ENCODE measurements at places on chromosomes 2 and 18.
A peak's percentile ranks its signal among the peaks of the same experiment; 100 is the strongest.

DNA sequence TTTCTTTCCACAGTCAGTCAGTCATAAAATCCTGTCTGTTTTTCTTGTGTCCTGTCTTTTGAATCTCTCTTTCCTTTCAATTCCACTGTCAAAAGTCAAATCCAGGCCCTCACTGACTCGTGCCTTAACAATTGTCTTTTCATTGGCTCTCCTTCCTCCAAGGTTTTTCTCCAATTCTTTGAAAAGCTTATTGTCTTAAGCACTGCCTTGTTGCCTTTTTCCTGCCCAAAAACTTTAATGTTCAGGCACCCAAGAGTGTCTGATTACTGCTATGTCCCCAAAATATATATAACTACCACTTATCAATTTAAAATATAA is 13.9 kb upstream of the SULT1C4 start:
- DNase-seq: no peak

GRCh38 chr2:63834401-63834800 is 7.3 kb upstream of the UGP2 start:
- no peak for DNase-seq

- no peak for DNase-seq
These were observed 21.8 kb upstream of the DNAJC27 start for GRCh38 chr2:24993406-24994145.

DNA sequence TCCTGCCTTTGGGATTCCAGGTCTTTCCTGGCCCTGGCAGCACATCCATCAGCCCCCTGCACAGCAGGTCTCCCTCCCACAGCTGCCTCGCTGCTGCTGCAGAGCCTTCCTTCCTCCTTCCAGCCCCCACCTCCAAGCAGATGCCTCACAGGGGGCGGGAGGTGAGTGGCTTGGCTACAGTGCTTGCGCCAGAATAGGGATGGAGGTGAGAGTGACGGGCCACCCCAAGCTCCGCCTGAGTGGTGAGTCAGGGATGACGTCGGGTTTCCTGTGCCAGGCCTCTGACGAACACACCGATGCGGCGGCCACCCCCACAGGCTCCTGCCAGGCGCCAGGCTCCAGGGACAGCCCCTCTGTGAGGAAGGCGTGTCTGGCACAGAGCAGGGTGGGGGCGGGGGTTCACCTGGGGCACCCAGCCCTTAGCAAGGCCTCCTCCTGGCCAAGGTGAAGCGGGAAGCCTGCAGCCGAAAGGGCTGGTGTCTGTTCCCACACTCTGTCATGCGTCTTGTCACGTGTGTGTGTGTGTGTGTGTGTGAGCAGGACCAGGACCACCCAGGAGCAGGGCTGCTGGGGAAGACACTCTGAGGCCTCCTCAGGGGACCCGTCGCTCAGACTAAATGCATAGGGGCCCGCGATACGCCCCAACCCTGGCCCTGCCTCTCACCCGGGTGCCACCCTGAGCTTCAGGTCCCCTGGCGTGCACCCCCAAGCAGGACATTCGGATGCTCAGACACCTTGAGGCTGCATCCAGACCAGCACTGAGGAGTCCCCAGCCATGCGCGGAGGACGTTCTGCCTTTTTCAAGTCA is 3.4 kb upstream of the DUSP2 start:
- peak; percentile 71 for DNase-seq

DNA sequence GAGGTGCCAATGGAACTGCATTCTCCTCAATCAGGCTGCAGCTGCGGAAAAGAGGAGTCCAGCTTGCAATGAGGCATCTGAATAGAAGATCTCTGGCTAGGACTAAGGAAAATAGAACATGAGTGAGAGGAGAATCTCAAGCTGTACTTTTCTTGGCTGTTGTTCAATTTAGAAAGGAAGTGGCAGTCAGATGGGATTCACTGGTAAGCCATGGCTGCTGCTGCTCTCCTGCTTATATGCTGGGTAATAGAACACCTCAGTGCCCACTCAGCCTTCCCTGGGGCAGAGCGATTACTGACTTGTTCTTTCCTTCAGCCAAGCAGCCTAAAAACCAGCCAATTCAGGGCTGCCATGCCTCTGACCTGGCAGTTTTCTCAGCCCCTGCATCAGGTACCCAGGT is 17.6 kb upstream of the CHST9 start:
- no peak for DNase-seq

GRCh38 chr2:240964704-240965295 is 33.6 kb upstream of the SNED1 start:
- DNase-seq: no peak

DNA sequence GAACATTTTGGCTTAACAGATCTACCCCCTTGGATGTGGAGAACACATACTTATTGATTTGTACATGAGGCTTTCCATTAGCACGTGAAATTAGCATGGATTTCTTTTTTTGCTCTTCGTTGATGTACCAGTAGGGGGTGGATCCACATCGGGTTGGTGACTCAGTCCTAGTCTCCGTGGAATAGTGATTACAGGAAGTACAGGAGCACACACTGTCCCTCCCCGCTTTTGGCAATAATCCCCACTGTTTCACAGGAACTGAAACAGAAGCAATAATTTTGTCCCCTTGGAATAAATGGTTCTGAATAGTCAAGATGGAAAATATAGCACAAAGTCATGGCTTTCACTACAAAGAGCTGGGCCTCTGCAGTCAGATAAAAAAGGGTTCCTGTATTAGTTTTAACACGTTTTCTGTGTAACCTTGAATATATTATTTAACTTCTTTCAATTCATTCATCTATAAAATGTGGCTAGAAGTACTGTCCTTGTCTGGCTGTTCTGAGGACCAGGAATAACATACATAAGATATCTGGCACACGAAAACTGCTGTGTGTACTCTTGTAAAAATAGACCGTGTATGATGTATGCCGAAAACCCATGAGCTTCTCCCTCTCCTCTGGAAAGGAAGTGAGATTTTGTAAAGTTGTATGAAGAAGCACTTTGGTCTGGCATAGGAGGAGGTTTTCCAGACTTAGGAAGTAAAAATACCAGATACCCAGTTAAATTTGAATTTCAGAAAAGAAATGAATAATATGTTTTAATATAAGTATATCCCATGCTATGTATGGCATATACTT is 229.2 kb downstream of the GALR1 start:
- DNase-seq: peak; percentile 76

GRCh38 chr2:59295524-59296162 is 1054.5 kb upstream of the FANCL start:
- DNase-seq: no peak

DNA sequence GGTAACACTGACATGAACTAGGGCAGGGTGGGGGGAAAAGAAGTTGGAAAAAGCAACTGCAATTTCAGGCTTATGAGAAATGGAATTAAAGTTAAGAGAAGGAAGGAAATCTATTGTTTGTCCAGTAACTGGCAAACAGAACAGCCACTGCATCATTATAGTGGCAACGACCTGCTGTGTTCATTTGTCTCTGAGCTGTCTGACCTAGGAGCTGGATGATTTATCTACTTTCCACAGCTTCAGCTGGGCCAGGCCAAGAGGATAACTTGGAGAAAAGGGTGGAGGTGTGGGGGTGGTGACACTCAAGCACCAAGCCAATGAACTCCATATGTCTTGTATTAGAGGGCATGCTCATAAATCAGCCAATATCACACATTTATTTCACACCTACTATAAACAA is 291.5 kb upstream of the KLHL29 start:
- no peak for DNase-seq
